ENCODE measurements at places on chromosomes 4 and X.

GRCh38 chr4:166481055-166481454, 608.0 kb downstream of the TLL1 start:
- no peak for DNase-seq

GRCh38 chr4:165031436-165032211, at the start of gene TRIM60:
TRIM60 (plus strand) TSS chr4:165031999; CDS start chr4:165040073, 8,074 bp downstream.
- DNase-seq = no peak

- DNase-seq = no peak
These were observed 38.1 kb upstream of the CLDN24 start for GRCh38 chr4:183360161-183360919.

- DNase-seq = no peak
These were observed at the start of gene PAK3 for GRCh38 chrX:111095974-111096895. PAK3 (plus strand) TSS chrX:111096191; CDS start chrX:111123104, 26,913 bp downstream.

DNA sequence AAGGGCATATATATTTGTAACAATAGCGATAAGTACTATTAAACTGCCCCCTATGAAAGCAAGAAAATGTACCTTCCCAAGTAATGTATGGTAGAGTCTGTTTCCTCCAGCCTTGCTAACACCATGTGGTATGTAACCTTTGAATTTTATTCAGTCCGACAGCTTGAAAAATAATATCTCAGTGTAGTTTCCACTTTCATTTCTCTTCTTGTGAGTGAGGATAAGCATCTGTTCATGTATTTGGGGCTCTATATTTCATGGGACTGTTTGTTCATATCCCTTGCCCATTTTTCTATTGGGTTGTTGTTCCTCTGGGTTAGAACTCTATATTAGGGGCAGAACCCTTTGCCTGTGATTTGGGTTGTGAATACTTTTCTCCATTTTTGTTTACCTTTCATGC, 58.3 kb downstream of the USP38 start:
- DNase-seq = no peak

DNA sequence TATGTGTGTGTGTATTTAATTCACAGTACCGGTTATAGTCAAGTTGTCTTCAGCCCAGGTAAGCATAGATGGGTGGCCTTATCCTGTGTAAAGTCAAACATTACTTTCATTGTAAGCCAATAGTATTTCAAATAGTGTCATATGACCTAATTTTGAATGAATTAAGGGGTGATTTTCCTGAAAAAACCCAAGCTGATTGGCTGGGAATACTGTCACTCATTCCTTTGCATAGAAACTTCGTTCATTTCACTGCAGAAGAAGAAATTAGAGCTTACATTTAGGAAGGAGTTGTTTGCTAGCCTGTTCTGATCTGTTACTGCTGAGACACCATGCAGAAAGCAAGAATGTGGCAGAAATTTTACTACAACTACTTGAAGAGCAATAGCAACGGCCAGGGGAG, 45.4 kb downstream of the SMARCAD1 start:
- DNase-seq = no peak

DNA sequence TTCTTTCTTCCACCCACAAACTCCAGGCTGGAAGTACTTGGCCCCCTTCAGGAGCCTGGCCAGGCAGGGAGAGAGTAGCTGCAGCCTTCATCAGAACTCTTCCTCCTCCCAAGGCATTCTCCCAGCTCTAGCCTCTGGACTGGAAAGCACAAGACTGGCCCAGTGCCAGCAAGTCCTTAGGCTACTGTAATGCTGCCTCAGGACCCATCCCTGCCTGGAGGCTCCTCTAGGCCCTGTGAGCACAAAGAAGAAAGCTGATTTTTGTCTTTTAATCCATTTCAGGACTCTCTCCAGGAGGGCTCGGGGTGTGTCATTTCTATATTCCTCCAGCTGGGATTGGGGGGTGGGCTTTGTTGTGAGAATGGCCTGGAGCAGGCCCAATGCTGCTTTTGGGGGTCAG, 10.8 kb downstream of the AWAT2 start:
- DNase-seq = no peak

DNA sequence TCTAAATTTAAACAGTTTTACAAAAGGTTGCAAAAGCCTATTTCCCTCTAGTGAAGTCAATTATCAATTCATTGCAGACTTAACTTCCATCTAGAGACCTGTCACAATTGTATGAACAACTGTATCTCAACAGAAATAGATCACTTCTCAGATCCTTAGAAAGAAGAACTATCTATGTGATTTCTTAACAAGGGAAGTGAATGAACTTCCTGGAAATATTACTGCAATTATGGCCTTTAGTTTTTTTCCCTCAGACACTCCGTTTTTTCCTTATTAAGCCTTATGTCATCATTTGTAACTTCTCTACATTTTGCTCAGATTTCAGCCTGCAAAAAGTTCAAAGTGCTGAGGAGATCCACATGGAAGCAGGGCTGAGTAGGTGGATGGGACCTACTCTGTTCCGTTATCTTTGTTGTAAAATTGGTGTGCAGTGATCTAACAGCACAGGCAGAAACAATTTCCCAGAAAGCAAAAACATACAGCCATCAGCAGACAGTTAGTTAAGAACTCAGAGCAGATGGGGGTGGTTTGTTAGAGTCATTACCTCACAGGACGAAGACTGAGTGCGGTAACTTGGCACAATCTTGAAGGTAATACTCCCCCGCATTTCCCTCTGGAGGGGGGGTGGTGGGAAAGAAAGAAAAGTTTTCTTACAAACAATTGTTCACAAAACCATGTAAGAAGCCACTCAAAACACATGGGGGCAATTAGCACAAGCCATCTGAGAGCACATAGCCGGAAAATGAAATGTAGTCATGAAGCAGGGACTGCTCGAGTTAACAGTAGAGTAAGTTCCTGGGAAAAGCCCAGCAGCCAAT, 112.3 kb downstream of the NYX start:
- DNase-seq = peak; percentile 40

DNA sequence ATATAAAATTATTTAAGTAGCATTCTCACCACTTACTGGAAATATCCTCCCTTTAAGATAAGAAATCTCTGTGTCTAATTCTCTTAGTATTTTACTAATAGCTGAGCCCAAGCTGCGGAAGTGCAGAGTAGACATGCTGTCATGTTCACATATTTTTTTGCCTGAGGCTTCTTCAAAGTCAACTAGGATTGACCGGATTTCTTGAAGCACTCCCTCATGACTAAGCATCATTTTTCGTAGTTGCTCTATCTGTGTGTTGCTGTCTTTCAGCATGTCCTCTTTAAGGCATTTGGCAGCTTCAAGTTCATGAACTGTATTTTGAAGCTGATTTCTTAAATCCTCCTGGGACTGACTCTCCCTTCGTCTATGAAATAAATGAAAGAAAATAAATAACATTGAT, 36.9 kb downstream of the CCDC158 start:
- no peak for DNase-seq

GRCh38 chr4:127446427-127446885, 186.3 kb upstream of the INTU start:
- no peak for DNase-seq

- DNase-seq = no peak
These were observed 60.6 kb upstream of the SPANXN2 start for GRCh38 chrX:143781103-143781502.

GRCh38 chr4:14644580-14645282, 357.6 kb upstream of the CPEB2 start:
- no peak for DNase-seq

GRCh38 chr4:1751919-1752283, 30.6 kb downstream of the TACC3 start:
- no peak for DNase-seq

DNA sequence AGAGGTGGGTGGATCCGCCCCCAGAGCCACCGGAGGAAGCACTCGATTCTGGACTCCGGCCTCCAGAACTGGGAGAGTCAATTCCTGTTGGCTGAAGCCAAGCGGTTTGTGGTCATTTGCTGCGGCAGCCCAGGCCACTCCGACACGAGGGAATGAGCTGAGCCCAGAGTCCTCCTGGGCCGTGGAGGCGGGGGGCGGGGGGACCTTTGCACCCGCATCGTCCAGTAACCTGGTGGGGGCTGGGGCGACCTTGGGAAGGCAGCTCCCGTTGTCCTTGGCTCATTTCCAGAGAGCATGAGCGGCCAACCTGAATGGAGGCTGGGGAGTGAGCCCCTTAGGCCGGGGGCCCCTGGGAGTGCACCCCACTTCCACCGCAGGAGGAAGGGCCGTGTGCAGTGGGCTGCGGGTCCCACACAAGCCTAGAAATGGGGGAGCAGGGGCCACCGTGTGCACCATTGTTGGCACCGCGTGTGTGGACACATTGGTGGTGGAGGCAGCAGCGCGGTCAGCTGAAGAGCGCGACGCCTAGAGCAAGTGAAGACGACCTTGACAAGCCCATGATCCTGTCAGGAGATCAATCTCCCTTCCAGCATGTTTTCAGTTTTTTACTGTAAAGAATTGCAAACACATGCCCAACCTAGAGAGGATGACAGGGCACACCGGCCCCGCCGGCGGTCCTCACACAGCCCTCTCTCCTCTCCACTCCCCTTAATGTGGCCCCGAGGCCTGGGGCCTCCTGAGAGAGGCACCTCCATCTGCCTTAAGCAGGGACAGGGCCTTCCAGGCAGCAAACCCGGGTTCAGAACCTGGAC, 19.9 kb upstream of the DUSP9 start:
- DNase-seq = no peak

DNA sequence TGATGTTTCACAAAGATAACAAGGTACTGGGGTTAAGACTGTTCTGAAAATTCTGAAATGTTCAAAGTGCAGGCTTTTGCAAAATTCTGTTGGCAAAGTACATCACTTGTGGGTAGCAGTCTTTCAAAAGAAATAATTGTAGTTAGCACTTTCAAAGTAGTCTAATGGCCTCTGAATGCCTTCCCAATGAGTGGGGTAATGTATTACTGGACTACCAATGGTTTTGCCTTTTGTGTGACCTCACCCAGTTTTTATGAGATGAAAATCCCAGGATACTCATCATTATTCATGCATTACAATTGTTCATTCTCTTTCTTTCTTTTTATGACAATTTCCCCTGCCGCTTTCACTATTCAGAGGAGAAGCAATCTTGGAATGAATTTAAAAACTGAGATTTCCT, 686.1 kb downstream of the GLUD2 start:
- no peak for DNase-seq

DNA sequence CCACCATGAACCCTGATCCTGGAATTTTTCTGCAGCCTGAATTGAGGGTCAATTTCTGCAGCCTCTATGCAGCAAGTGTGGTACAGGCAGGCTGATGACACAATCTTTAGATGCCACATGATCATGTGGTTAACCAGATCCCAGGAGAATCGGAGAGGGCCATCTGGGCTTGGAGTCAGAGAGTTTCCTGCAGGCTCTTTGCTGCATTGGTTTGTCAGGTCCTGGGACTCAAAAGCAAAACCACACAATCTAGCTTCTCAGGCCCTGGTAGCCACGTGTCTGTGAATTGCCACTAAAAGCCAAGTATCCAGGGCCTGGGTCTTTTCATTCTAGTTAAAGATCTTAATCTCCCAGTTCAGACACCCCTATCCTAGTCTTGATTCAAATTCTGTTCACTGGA, 464.5 kb downstream of the BCOR start:
- DNase-seq = no peak

- DNase-seq = no peak
These were observed 55.9 kb upstream of the MTM1 start for GRCh38 chrX:150512461-150512901.

- no peak for DNase-seq
These were observed 33.6 kb downstream of the FMR1 start for GRCh38 chrX:147945286-147945685.

DNA sequence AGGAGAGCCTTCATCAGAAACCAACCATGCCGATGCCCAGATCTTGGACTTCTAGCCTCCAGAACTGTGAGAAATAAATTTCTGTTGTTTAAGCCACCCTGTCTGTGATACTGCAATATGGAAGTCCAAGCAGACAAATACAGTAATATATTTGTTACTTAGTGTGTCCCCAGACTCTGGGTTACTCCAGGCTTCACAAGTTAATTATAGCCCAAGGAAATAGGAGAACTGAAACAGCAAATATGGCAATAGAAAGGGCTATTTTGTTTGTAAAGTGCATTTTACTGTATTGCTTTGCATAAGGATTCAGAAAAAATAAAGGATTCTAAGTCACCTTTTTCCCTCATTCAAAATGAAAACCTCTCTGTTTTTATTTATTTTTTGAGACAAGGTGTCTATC, 15.7 kb downstream of the TIGD4 start:
- DNase-seq = no peak

DNA sequence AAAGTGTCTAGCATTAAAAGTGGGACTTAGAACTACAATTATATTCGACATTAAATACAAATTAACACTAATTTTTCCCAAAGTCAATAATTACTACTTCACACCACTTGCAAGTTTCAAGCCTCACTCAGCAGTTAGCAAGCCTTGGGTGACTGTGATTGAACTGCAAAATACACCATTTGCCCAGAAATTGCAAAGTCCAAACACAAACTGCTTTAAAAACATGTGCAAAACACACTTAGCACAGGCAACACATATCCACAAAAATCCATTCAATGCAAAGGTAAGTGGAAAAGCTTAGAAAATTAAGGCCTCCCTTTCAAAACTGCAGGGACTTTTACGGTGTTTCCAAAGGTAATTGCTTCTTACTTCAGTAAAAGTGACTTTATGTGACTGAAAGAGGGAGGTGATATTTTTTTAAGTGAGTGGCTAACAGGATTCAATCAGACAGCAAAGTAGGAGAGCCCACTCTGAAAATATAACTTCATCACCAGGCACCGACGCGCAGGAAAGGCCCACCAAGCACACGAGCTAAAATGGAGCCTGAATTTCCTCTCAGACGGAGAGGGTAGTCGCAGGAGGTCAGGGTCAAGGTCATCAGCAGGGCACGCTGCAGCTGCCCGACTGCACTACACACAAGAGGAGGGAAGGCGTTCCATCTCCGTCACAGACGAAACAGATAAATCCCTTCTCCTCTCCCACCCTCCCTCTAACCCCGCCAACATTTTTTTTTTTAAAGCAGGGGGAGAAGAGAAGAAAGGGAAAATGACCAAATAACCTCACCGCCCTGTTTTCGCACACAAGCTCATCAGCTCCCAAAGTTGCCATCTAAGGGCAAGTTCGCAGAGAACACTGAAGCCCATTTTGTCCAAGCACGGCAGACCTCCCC, 3.1 kb downstream of the ZNF827 start:
- DNase-seq = no peak

DNA sequence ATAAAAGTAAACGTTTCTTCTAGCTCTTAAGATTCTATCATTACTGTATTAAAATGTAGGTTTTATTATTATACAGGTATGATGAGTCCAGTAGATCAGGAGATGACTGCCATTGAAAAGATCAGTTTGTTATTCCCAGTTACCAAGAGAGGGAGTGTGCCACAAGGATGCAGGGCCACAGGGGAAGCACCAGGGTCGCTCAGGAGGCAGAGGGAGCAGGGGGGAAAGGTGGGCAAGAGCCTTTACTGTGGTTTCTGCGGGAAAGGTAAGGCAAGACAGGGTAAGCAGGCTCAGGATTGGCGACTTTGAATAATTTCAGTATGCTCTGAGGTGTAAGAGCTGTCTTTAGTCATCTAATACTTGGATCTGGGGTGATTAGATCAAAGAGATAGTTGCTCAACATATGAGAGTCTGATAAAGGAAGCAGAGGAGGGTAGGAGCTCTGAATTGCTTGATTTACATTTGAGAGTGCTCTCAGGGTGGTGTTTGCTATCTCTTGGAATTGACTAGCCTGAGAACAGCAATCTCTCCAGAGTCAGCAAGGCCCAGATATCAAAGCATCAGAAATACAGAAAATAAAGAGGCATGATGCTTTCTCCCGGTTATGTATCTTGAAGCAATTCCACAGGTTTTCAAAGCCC, 86.0 kb downstream of the NDST3 start:
- DNase-seq = no peak

GRCh38 chr4:65698631-65699030, 28.3 kb upstream of the EPHA5 start:
- no peak for DNase-seq

GRCh38 chr4:150582146-150582872, at the start of gene MAB21L2:
MAB21L2 (plus strand) TSS chr4:150582151; CDS start chr4:150583030, 879 bp downstream.
- DNase-seq = no peak

All from brain pericyte (primary cell).